Stimulated activated CD8-positive, alpha-beta memory T cell treated with anti-CD3 and anti-CD28 coated beads, Interleukin-2, amount 100 ng/mL, for 1 hour (primary cell): ENCODE measurements at places on chromosomes 1 and 21.

DNA sequence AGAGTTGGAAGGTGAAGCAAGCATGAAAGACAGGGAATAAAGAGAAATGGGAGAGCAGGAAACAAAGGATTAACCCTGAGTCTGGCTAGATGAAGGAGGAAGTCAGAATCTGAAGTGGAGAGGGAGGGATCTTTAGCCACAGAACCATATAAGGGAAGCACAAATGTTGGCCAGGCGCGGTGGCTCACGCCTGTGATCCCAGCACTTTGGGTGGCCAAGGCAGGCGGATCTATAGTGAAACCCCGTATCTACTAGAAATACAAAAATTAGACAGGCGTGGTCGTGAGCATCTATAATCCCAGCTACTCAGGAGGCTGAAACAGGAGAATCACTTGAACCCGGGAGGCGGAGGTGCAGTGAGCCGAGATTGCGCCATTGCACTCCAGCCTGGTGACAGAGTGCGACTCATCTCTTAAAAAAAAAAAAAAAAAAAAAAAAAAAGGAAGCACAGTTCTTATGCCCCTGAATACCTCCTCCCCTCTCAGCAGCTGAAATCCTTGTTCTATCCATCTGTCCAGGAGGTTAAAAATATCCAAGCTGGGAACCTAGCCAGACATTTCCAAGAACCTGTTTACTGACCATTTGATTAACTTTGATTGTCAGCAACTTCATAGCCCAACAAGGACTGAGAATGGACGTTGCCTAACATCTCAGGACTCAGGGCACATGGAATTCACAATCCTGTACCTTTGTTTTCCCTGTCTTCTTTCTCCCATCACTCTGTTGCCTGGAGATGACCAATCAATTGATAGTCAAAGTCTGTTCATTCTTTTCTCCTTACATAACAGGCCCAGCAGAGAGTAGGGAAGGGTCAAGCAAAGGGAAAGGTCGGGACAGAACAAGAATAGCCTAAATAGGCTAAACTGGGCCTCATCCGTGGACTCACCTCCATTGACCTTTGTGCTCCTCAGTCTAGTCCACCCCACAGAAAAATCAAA is 10.6 kb downstream of the TXNIP start:
- no peak for DNase-seq

DNA sequence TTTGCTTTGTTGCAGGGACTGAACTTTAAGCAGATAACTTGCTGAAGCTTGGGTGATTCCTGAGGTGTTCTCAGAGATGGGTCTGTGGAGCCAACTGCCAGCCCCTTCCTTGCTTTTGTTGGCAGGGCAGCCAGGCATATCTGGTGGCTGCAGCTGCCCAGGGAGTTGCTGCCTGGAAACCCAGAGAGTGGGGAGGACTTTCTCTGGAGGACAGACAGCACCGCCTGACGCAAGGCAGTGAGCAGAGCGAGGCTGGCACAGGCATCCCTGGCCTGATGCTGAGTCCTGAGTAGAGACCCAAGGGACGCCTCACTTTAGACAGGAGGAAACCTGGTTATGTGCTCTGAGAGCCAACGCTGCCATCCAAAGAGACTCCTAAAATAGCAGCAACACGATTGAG is 9.8 kb upstream of the OLFML2B start:
- DNase-seq = no peak

DNA sequence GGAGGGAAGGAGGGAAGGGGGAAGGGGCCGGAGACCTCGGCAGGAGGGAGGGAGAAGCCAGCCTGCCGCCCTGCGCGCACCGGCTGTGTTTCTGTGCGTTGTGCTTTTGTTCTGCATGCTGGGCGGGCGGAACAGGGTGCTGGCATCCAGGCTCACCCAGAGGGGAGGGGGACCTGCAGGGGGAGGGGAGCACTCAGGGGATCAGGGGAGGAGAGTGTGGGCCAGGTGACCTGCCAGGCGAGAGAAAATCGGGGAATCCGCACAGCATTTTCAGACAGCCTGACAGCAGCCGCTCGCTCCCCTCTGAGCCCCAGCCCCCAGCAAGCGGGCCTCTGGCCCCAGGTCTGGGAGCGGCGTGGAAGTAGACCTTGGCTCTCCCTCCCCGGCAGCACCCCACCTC is 54.7 kb downstream of the RIPK4 start:
- DNase-seq = no peak

- no peak for DNase-seq
Observed at GRCh38 chr1:205532026-205532898, 27.8 kb downstream of the CDK18 start.

DNA sequence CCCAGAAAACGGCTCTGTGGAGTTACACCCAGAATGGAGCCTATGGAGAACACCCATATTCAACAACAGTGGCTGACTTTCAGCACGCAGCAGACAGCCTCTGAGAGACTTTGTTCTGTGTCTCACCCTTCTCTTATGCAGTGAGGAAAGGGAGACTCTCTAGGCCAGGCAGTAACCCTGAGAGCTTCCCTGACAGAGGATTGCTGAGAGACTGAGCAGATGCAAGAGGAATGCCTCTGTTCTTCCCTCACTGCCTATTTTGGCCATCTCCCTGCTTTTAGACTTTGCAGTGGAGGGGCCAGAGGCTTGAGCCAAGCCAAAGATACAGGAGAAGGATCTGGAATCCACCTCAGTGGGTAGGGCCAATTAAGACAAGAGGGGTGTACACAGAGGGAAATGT is 41.8 kb upstream of the SLC16A1 start:
- DNase-seq = no peak

- DNase-seq = no peak
Observed at GRCh38 chr21:44881198-44881872, 7.8 kb upstream of the PTTG1IP start.

GRCh38 chr21:37153196-37153934 is 80.3 kb downstream of the TTC3 start:
- DNase-seq = no peak

- no peak for DNase-seq
Observed at GRCh38 chr1:42940851-42941639, 17.6 kb downstream of the SLC2A1 start.

GRCh38 chr1:85189120-85189519 is 11.7 kb downstream of the SYDE2 start:
- DNase-seq = no peak

DNA sequence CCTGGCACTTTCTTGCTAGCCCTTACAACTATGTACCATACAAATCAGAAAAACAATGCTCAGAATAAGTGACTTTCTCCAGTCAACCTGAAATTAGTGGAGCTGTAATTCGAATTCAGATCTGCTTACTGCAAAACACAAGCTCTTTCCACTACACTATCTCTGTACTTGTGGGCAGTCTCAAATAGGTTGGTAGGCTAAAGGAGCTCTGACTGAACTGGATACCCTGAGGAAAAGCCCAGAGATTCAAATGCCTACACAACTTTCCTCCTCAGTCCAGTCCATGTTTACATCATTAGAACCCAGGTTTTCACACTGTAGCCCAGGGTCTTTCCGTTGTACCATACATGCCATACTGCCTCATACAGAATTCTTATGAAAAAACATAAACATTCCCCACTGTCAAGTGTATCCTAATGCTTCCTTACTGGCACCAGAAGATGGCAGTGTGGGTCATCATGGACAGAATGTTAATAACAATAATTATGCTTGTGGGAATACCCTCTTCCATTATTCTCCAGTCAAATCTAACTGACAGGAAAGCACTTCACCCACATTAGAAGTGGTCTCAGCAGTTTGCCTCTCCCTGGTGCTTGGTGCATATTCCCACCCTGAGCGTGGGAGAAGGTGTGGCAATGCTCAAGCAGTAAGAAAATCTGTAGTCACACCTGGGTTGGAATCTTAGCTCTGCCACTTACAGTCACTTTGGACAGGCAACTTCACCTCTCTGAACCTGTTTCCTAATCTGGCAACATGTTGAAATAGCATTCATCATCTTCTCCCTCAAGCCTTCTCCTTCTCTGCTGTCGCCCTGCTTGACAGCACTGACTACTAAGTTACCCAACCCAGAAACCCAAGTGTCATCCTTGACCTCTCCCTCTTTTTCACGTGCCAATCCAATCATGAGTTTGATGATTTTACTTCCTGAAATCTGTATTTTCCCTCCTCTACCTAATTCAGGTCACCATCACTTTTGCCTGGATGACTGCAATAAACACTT is 14.4 kb upstream of the ZFYVE9 start:
- no peak for DNase-seq

DNA sequence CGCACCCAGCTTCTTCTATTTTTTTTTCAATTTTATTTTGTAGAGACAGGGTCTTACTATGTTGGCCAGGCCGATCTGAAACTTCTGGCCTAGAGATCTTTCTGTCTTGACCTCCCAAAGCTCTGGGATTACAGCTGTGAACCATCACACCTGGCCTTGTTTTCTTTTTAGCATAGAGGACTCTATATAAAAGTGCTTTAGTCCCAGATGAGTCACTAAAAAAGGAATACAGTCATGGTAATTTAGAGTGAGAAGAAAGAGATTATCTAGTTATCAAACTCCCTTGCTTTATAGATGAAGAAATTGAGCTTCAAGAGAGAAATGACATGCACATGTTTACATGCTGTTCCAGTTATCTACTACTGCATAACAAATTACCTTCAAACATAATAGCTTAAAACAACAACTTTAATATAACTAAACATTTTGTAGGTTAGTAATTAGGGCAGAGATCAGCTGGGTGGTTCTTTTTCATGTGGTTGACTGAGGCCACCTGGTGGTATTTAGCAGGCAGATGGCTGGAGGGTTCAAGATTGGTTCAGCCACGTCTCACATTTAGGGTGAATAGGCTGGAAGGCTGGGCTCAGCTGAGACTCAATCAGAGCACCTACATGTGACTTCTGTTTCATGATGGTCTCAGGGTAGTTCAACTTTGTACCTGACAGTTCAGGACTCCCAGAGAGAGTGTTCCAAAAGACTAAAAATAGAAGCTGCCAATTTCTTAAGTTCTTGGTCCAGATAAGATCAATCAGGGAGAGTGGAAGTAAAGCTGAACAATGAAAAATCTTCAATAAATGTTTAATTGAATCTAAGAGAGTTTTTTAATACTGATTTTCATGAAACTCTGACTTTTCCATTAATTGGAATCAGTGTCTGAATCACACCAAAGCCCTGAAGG is 16.9 kb upstream of the MTF2 start:
- DNase-seq = no peak

DNA sequence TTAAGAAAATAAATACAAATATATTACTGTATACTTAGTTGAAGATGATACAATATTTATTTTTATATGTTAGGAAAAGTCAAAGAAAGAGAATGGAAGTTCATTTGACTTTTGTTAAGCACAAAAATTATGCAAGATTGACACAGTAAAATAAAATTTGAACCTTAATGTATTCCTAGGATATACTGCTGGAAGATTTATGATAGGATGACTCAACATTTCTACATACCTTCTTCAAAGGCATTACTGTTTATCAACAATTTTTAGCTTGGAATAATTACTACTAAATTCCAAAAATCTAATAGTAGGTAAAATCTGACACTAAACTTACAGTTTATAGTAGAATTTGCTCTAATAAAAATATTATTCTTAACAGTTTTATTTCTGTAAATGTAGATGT is 257.3 kb upstream of the ADAMTS5 start:
- no peak for DNase-seq

DNA sequence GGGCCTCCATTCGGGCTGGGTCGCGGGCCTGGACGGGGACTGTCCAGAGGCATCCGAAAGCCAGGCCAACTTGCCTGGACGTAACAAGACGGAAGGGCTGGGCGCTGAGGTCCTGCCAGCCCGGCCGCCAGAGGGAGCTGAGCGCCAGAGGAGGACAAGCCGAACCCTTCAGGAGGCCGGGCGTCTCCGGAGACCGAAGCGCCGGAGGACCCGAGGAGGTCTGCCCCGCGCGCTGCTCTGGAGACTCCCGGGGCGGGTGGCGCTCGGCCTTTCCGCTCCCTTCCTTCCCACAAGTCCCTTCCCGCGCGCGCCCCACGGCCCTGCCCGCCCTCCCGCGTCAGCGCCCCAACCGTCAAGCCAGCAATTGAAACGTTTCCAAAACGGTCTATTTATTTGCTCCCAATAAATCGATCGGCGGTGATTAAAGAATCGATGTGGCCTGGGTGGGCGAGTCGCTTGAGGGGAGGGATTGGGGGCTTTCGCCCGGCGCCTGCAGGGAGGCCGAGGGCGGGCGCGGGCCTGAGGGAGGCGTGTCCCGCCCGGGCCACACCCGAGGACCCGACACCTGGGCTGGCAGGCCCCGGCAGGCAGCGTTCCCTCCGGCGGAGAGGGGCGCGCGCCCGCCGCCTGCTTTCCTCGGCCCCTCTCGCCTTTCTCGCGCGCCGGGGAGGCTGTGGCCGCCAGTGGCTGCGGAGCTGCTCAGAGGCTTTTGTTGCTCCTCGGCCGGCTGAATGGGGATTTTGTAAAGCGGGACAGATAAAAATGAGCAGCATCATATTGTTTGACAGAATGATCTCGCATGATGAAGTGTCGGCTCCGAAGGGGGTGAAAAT is 5.2 kb upstream of the FOXD3 start:
- no peak for DNase-seq
